ENCODE measurements at places on chromosomes 3 and 15.

DNA sequence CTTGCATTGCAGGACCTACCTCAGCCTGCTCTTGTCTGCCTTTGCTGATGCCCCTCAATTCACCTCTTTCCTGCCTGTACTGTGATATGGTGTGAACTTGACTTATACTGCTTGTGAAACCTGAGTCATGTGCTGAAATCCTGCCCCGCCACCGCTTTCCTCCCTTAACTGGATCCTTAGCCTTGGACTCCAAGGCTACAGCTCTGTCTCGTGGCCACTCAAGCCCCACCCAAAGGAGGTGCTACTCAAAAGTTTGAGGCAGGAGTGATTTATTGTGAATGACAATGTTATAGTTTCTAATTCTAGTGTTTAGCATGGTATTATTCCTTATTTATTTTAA lies 56.1 kb downstream of the MYZAP start:
- DNase-seq, result no peak

- DNase-seq, result no peak
These were observed 18.1 kb downstream of the CSPG4 start for GRCh38 chr15:75694241-75695182.

DNA sequence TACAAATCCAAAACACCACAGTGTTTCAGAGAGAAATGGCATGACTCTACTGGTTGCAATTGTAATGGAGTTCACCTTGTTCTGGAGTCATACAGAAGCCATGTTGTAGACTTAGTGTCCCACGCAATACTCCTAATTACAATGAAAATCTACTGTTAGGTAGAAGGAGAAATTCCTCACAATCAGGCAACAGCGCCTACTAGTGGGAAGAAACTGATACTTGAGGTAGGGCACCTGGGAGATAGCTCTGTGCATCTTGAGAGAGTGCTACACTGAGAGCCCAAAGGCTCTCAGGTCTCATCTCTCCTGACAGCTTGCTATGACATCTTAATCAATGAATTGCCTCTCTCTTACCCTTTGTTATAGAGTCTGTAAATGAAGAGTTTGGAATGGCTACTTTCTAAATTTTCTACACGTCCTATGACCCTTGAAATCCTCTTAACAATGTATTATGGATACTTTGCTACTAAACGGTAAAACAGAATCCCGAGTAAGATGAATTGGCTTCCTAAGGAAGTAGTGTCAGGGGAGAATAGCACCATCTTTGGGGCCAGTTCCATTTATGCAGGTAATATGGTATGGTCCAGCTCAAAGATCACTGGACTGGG lies 422.7 kb upstream of the TPRG1 start:
- DNase-seq, result peak; percentile 50

- no peak for DNase-seq
These were observed 109.3 kb downstream of the ZIC1 start for GRCh38 chr3:147518465-147518864.

- no peak for DNase-seq
These were observed 26.3 kb downstream of the CCNL1 start for GRCh38 chr3:157133434-157134320.
